Fibroblast of the aortic adventitia (primary cell): ENCODE measurements at places on chromosomes 16 and 17. TPM values are rescaled to one million over a fixed set of nuclear protein-coding genes. Genes with fewer than 3 reads are reported as not detected.
A peak's percentile ranks its signal among the peaks of the same experiment; 100 is the strongest.

ITGAD gene
- not detected in 2 replicates for total RNA-seq

DNA sequence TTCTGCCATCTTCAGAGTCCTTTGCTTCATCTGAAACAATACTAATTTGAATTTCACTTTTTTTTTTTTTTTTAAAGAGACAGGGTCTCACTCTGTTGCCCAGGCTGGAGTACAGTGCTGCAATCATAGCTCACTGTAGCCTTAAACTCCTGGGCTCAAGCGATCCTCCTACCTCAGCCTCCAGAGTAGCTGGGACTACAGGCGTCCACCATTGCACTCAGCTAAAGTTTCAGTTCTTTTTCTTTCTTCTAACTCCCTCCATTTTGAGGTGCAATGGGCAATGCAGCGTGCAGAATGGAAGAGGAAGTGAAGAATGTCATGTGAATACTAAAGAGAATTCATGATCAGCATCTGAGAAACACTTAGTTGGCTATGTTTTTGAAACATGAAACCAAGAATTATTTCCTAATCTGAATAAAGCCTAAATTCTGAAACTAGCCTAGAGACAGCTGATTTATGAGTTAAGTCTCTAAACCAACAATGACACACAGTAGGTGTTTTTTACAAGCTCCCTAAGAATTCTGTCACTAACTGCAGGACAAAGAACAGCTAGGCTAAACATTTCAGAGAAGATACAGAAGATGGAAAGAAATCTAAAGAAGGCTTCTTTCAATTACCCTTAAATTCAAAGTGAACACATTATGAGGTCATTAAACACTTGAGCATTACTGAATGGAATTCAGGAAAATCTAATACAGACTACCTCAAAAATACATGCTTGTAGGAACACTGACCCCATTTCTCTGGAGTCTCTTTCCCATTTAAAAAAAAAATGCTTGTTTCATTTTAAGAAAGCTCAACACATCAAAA lies 21.0 kb downstream of the SNN start:
- no peak for DNase-seq

DNA sequence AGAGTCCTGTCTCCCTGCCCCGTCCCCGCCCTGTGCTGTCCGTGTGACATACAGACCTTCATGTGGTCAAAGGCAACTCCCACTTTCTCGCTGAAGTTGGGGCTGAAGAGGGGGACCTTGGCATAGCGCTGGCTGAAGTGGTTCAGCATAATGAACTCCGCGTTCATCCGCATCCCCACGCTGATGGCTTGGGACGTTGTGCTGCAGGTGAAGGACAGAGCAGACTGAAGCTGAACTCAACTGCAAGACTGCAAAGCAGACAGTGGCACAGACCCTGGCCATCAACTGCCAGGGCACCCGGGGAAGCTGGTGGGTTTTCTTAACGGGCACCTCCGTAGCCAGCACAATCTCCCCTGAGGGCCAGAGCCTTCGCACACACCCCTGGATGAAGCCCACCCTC lies 24.2 kb downstream of the ELAC2 start:
- no peak for DNase-seq

DNA sequence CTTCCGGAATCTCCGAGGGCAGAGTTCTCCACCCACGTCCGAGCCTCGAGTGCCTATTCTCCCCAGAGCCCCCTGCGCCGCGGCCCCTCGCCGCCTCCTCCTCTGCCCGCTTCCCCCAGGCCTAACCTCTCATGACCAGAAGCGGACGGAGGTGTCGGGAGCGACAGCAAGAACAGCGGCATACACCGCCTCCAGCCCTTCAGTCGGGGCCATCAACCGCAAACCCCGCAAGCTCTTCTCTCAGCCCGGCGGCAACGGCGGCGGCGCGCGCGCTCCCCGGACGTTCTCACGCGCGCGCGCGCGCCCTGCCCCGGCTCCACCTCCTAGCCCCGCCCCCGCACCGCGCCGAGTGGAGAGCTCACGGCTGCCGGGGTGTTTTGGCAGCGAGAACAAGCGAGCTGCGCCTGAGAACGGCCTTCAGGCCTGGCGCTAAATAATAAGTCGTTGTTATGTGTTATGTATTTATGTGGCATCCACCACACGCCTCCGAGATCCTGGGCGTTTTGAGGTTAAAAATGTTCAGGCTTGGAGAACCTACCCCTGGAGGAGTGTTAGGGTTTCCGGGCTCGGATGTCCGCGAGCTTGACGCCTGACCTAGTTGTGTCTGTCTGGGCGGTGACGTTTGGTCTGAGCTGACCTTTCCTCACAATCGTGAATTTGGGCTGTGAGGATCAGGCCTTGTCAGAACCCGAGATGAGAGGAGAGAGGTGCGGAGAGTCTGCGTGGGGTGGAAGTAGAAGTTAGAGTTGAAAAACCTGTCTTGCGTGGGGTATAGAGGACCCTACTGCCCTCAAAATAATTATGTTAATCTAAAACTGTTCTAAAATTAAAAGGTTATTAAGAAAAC lies at the start of gene RNFT1:
Gene RNFT1, minus strand, starts transcription at position 259 of the 847 bp plus-strand sequence. Its CDS starts 77 bp downstream, at position 182.
- peak; percentile 72 for DNase-seq

DNA sequence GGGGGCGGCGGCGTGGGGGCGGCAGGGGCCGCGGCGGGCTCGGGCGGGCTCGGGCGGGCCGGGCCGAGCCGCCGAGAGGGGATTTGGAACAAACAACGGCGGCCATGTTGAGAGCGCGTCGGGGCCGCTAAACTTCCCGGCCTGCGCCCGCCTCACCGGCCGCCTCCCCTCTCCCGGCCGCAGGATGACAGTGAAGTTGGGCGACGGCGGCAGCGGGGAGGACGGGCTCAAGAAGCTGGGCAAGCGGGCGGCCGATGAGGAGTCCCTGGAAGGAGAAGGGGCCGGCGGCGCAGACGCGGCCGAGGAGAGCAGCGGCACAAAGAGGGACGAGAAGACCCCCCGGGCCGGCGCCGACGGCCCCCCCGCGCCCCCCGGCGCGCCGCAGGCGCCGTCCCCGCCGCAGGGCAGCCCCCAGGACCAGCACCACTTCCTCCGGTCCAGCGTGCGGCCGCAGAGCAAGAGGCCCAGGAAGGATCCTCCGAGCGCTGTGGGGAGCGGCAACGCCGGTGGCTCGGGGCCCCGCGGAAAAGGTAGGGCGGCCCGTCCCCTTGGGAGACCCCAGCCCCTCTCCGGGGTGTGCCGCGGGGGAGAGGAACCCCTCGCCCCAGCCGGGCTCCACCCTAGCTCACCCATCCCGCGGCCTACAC lies 2.4 kb downstream of the CRAMP1 start:
- DNase-seq: peak; percentile 22

CLEC19A gene
- total RNA-seq: not detected in 2 replicates

DNA sequence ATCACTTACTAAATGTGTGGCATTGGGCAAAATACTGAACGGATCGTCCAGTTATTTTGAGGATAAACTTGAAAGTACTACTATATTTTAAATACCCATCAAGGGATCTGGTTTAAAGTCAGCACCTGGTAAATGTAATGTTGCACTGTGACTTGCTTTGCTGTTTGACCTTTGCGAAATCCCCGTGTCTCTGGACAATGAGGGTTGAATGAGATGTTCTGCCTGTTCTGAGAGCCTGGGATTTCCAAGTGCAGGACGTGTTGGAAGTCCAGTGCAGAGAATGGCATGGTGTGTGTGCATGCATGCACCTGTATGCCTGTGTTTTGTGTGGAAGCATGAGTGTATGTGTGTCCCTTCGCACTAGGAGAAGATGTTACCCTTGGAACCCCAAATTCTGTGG lies 106.6 kb downstream of the N4BP1 start:
- no peak for DNase-seq

BCL7C gene
- total RNA-seq: 22.3 and 45.5 TPM in 2 replicates

GRCh38 chr16:53817812-53818550 lies 114.0 kb downstream of the FTO start:
- DNase-seq: peak; percentile 73

- no peak for DNase-seq
These were observed 284.5 kb downstream of the CBLN1 start for GRCh38 chr16:48997081-48997615.

TMIGD1 gene
- total RNA-seq: not detected in 2 replicates

GRCh38 chr16:77833921-77834634 lies 45.7 kb downstream of the VAT1L start:
- DNase-seq: peak; percentile 92

SMIM36 gene
- not detected in 2 replicates for total RNA-seq

DNA sequence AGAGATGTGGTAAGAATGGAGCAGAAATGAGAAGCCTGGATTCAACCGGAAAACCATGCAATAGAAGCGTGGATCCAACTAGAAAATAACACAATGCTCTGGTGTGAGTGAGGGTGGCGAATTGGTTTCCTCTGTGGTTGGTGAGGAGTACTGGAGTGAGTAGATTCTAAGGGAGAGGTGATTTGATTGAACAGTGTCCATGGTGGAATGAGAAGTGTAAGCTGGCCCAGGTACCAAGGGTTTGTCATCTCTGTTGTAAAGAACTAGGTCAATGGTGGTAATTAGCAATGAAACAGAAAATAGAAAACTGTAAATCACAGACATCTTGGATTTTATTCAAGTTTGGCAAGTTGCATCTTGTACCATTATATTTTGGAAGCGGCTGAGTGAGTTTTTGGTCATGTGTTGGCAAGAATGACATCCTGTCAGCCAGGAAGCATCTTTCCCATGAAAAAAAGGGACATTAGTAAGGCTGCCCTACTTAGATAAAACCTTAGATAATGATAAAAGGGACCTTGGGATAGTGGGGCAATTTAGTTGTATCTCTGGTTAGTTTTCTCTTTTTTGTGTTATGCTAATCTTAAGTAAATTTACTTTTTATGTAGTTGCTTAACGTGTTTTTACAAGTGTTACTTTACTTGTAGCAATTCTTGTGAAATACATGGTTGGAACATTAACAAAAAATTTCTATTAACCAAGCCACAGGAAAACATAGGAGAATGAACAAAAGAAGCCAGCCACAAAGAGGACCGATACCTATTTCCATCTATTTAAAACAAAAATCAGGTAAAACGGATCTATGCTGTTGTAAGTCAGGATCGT lies 20.9 kb downstream of the HSD17B2 start:
- no peak for DNase-seq

- DNase-seq: peak; percentile 53
These were observed 11.7 kb downstream of the ANKRD11 start for GRCh38 chr16:89478576-89479221.

TMEM220 gene
- total RNA-seq: 4.1 and 6.2 TPM in 2 replicates

- DNase-seq: no peak
These were observed 119.1 kb upstream of the SMURF2 start for GRCh38 chr17:64781014-64781756.

DNA sequence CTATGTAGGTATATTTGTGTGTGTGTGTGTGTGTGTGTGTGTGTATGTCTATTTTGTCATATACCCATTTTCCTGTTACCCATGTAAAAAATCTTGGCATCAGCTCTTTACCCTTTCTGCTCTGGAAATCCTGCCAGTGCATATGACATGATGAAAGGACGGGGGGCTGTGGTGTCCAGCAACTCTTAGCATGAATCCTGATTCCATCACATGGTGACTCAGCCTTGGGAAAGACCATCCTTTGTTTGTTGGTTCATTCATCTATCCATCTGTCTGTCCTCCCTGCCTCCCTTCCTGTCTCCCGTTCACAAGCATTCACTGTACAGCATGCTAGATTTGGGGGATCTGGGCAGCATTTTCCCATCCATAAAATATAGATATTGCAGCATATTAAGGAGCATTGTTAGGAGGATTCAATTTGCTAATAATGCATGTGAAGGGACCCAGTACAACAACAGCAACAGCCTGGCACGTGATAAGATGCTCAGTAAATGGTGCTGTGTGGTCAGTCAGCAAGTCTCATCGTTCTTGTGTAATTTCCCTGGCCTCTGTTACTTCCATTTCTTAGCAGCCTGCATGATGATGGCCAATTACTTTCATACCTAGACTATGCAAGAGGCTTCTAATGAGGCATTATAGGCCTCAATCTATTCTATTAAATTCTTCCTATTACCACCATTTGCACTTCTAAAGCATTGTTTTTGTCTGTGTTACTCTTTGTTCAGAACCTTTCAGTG lies 191.0 kb downstream of the PRKCA start:
- DNase-seq: peak; percentile 80
